D341Med (cell line): ENCODE measurements at places on chromosomes 11 and 22.
A peak's percentile ranks its signal among the peaks of the same experiment; 100 is the strongest.

DNA sequence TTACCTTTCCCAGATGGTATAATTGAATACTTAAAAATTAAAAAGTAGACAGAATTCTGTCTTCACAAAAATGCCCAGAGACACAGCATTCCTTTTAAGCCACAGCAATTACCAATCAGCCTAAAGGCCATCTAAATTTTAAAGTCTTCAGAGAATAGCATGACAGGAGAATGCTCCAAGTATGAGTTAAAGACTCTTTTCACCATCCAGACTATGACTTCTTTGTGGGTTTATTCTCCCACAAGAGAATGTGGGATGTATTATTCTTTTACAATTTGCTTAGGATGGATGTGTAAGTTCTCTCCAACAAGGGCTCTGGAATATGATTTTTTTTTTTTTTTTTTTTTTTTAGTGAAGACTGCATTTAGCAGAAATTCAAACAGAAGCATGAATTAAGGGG is 249.9 kb downstream of the TTC28 start:
- DNase-seq, result no peak

DNA sequence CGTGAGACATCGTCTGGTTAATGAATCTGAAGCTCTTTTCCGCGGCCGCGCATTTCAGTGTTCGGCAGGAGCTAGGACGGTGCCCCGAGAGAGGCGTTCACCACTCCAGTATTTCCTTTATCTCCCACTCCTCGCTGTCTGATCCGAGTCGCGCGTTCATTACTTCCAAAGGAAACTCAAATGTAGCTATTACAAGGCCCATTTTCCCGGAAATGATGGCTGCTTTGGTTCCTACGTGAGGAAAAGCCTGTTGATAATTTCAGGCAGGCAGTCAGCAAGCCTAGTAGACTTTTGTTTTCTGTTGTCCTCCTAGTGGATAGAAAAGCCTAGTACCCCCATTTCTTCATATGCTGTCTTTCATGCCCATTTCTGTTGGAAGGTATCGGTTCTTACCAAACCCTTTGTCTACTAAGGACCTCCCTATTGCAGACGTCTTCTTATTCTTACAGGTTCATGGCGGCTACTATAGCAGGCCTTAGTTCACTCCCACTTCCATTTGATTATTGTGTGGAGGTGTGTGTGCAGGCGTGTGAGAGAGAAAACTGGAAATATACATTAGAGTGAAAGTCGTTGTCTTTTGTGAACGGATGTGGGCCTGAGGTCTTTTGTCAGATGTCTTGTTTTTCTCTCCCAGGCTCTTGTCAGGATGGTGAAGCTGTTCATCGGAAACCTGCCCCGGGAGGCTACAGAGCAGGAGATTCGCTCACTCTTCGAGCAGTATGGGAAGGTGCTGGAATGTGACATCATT is 737 bp downstream of the RBM4 start:
- no peak for DNase-seq

DNA sequence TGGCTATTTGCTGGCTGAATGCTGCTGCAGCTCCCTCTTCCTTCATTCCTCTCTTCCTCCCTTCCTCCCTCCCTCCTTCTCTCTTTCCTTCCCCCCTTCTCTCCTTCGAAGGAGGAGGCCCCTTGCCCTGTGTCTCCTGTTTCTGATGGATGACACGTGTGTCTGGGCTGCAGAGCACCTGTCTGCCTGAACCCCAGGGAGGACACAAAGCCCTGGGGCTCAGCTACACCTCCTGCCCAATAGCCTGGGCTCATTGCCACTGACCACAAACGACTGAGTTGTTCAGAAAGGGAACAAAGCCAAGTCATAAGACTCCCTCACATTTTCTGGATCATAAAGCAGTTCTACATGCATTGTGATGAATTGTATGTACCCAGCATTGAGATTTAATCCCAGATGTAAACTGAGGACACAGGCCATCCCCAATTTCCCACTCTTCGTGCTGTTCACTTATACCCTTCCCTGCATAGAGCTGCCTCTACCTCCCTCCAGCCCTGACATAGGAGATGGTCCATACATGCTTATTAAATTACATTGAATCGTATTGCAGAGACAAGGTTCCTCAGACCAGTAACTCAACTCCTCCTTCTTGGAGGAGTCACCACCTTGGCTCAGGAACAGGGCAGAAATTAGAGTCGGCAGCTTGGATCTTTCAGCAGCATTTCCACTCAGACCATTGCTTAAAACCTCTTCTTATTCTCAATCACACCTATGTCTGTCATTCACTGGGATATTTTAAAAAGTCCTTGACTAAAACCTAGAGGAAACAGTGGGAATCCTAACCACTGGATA is 1.2 kb downstream of the CSRP3 start:
- DNase-seq, result no peak

DNA sequence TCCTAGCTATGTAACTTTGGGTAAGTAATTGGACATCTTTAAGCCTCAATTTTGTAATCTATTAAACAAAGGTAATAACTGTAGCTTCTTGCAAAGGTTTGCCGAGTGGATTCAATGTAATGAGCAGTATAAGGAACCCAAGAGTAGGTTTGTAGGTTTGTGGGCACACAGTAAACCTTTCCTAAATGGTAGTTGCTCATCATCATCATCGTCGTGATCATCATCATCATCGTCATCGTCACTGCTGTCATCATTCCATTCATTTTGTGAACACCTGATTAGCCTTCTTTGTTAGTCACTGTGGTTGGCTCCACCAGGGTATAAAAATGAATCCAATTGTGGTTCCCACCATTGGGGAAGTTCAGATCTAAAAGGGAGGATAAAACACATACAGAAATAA is 223.1 kb upstream of the KIRREL3 start:
- DNase-seq, result no peak

GRCh38 chr11:46133119-46133518 is 11.9 kb upstream of the PHF21A start:
- no peak for DNase-seq

DNA sequence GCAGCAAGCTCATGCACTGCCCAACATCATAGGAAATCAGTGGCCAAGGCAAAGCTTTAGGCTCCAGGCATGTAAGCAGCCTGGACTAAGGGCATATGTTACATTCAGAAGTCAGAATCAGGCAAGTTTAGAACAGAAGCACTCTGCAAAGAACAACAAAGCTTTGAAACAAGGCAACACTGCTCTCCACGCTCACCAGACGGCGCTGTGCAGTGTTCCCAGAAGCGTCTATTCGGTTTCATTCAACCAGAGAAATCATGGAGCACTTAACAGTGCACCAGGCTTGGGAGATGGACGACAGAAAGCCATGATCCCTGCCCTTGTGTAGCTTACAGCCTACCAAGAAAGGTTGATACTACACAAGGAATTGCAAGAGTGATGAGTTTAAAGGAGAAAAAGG is 555.8 kb downstream of the BUD13 start:
- DNase-seq, result peak; percentile 63

GRCh38 chr22:39739338-39740027 is 154.1 kb downstream of the ENTHD1 start:
- DNase-seq, result no peak

DNA sequence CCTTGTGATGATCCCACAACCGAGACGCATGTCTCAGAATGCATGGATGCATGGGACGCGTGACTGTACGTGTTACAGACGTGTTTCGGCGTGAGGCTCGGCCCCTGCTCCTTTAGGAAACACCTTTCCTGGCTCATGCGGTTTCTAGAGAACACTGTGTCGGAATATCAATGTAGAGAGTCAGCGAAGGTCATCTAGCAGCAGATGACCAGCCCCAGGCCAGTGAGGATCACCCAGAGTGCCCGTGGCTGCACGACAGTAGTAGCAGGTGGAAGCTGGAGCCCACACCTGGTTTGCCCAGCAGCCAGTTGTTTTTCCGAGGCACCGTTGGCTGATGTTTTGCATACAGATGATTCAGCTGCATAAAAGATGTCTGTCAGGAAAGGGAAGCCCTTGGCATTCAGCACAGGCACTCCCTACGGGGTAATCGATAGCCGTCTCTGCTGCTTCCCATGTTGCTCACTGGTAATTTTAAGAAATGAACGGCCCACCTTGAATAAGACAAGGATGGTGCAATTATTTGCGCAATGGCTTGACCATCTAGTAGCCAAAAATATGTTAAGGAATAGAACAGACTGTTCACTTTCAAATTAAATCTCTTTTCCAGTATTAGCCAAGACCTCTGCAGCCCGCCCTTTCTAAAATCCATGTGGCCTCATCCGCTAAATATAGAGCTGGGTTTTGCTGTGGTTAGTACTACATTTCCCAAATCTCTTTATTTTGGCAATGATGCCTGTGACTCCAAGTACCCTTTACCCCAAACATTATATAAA is 1.1 kb upstream of the CLTCL1 start:
- no peak for DNase-seq

- no peak for DNase-seq
Observed at GRCh38 chr11:75475767-75476650, 43.0 kb upstream of the KLHL35 start.

GRCh38 chr11:17934194-17934593 is 78.7 kb downstream of the SERGEF start:
- DNase-seq, result no peak

GRCh38 chr11:112928136-112928535 is 33.1 kb upstream of the NCAM1 start:
- no peak for DNase-seq

DNA sequence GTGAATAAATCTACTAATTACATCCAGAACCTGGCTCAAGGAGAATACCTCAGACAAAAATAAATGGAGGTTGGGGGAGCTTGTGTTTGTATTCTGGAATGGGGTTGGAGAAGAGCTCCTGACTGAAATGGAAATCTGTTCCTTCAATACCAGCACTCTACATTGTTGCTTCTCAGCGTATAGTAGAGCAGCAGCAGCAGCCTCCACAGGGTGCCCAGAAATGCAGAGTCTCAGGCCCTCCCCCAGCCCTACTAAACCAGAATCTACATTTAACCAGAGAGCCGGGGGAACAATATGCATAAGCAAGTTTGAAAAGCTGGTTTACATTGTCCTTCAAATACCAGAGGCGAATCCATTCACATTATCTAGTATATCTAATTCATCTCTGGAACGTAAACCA is 474.8 kb downstream of the NTM start:
- no peak for DNase-seq

DNA sequence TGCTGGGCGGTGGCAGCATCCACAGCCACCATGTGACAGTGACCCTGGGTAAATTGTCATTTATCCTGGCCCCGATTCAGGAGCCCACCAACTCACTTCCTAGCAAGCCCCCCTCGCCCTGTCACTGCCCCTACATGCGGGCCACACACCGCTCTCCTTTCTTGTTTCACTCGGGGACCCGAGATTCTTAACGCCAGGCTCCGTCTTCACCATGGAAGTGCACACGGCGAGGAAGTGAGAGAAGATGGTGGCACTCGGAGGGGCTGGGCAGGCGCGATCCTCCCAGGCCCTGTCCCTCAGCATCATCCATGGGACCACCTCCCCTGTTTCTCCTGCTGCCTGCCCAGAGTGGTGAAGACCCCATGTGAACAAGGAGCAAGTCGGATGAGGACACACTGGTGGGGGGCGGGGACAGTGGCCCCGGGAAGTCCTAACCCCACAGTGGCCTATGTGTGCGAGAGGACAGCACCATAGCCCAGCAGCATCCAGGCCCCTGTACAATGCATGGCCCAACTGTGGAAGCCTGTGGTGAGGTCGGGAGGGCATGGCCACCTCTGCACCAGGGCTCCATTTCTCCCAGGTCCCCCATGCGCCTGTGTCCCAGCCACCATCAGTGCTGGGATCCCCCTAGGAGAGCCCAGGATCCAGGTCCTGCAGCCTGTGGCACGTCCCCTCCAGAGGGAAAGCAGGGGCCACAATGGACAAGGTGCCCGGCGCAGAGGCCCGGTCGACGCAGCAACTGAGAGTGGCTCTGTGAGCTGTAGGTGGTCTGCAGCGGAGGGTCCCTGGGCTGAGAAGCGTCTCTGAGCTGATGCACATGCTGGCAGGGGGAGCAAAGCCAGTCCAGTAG is 262.8 kb downstream of the BRD1 start:
- no peak for DNase-seq

DNA sequence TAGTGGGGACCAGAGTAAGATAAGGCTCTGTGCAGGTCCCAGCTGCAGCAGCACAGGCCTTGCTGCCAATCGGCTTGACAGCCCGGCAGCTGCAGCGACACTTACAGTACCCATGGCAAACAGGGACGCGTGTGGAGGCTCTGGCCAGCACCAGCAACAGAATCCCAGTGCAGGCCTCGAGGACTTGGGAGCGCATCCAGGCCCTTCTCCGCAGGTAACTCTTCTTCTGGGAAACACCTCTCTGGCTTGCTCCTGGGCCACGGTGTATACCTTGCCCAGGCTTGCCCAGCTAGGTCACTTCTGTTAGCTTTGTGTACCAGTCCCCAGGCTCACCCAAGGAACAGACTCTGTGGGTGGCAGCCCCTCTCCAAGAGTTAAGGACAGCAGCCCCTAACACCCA is 126.7 kb downstream of the CTTN start:
- no peak for DNase-seq

DNA sequence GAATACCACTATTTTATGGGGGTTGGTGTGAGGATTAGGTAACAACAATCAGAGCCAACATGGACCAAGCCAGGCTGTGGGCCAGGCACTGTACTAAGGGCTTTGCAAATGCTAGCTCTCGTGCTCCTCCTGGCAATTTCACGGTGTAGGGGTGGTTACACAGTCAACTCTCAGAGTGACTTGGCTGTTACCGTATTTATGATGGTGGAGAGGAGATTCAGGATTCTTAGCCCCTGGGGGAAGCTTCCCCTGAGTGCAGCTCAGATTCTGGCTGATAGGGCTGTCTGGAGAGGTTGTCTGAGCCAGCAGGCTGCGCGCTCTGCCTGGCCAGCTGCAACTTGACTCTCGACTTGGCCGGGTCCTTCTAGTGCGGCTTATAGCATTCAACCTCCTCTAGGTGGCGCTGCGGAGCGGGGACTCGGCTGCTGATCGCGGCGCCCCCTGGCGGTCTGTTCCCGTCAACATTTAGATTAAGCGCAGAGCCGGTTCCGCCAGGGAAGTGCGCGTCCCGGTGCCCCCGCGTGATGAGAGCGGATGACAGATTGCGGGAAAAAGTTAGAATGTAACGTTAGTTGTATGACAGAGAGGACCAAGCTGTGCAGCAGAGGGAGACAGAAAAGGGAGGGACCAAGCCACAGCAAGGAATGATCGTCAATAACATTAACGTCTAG is 4.5 kb upstream of the NCF4 start:
- peak; percentile 92 for DNase-seq

DNA sequence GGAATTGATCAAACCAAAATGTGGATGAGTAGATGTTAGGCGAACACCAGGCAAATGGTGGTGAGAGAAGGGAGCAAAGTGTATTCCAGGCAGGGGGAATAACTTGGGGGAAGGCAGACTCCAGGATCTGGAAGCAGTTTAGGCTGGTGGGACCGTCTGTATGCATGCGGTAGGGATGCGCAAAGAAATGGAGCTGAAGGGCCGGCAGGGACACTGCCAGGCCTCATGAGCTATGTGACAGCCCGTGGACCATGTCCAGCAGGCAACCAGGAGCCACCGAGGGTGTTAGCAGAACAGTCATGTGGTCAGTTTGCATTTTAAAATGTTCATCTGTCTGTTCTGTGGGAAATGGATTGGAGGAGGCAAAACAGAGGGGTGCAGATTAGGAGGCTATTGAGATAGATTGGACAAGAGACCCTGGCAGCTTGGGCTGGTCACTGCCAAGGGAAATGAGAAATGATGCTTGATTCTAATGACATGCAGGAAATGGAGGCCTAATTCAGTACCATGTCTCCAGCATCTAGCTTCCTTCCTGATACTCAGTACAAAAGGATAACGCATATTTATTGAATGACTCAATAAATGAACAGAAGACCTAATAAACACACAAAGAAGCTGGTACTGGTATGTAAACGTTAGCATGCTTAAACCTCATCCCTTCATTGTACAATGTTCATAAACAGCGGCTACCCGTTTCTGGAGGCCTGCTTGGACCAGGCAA is 412.4 kb downstream of the BUD13 start:
- no peak for DNase-seq
